Inflammatory macrophage (primary cell): ENCODE measurements at places on chromosomes 16 and 17.

- DNase-seq, result no peak
These were observed 207.8 kb downstream of the SHISA9 start for GRCh38 chr16:13109171-13109570.

GRCh38 chr16:73945631-73946030, 351.0 kb upstream of the PSMD7 start:
- DNase-seq, result no peak

DNA sequence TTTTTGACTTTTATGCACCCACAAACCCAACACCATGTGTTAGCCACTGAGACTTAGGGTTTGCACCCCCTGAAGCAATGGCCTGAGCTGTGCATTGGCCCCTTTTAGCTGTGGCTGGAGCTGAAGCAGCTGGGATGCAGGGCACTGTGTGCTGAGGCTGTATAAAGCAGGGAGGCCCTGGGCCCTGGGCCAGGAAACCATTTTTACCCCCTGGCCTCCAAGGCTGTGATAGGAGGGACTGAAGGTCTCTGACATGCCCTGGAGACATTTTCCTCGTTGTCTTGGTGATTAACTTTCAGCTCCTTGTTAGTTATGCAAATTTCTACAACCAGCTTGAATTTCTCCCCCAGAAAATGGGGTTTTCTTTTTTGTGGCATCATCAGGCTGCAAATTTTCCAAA, 6.7 kb upstream of the ANKFN1 start:
- DNase-seq, result no peak

DNA sequence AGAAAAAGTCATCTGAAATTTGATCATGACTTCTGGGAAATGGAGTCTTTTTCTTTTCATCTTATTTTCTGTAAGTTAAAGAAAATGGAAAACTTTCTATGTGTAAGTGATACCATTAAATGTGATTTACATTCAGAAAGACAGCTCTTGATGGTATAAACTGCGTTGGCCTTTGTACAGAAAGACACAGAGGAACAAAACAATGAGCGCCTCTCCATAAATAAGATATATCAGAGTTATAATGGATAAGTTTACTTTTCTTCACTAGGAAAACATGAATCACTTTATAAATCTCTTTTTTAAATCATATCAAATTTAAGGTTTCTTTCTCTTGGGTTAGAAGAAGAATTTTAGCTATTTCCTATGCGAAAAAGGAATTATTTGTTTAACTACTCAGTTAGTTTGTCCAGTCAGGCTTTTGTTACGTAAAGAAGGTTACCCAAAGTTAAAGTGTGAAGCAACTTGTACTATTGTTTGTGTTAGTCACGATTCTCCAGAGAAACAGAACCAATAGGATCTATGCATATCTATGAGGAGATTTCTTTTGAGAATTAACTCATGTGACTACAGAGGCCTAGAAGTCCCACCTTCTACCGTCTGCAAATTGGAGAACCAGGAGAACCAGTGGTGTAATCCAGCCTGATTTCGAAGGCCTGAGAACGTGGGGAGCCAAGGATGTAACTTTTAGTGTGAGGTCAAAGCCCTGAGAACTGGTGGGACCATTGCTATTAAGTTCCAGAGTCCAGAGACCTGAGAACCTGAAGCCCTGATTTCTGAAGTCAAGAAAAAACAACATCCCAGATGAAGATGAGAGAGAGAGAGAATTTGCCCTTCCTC, 295.4 kb upstream of the KCNJ16 start:
- no peak for DNase-seq

DNA sequence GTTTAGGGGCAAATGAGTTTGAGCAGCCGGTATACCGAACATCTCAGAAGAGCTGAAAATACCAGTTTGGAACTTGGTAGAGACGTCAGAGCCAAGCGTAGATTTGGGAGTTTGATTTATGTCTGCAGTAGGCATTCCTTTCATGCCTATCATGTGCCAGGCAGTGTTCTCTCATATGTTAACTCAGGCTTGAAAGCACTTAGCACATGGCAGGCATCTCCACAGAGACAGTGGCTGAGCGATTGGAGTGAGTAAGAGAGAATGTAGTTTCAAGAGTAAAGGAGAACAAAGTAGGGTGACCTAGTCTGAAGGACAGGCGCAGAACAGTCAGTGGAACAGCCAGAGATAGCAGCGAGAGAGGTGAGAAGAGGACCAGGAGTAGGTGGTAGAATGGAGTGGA, 207.0 kb downstream of the FTO start:
- DNase-seq, result no peak

GRCh38 chr16:17657045-17657444, 186.3 kb upstream of the XYLT1 start:
- no peak for DNase-seq

DNA sequence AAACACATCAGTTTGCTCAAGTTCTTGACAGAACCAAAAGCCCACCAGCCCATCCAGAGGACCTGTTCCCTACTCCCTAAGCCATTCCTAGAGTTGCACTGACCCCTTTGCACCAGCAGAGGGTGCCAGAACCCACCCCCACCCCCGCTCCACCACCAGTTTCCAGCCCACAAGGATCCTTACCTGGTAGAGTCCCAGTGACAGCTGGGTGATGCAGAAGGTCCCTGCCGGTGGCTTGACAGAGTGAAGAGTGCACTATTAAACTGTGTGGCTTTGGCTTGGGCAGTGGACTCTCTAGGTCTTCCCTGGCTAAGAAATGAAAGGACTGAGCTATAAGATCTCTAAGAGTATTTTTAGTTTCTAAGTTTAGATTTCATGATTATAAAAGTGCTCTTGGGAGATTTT, 73.3 kb upstream of the MTMR4 start:
- DNase-seq, result peak; percentile 54

DNA sequence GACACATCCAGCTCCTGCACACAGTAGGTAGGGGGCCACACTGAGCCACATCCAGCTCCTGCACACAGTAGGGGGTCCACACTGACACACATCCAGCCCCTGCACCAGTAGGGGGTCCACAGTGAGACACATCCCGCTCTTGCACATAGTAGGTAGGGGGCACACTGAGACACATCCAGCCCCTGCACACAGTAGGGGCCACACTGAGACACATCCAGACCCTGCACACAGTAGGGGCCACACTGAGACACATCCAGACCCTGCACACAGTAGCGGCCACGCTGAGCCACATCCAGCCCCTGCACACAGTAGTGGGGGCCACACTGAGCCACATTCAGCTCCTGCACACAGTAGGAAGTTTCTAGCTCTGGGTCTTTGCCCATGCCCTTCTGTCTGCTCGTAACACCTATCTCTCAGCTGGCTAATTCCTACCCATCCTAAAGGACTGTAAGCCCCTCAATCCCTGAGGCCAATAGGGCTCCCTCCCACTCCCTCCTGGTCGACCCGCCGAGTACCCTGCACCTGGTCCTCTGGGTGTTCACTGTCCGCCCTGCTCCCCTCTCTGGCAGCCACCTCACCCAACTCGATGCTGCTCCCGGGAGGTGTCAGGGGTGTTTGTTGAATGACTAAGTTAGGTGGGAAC, 9.4 kb upstream of the ATP2A3 start:
- DNase-seq, result no peak

DNA sequence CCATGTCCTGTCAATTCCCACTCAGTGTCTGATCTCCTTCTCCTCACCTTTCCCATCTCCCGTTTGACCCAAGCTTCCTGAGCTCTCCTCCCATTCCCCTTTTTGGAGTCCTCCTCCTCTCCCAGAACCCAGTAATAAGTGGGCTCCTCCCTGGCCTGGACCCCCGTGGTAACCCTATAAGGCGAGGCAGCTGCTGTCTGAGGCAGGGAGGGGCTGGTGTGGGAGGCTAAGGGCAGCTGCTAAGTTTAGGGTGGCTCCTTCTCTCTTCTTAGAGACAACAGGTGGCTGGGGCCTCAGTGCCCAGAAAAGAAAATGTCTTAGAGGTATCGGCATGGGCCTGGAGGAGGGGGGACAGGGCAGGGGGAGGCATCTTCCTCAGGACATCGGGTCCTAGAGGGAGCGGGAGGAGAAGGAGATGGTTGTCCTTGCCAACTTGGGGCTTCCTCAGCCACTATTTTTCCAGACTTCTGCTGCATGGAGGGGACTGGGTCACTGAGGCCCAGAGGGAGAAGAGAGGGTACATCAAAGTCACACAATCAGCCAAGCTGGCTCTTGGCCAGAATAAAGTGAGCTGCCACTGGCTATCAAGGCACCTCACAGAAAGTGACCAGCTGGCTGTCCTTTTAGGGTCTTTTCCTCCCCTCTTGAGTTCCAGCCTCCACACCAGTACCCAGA, 1.9 kb upstream of the TBC1D10B start:
- DNase-seq, result no peak

DNA sequence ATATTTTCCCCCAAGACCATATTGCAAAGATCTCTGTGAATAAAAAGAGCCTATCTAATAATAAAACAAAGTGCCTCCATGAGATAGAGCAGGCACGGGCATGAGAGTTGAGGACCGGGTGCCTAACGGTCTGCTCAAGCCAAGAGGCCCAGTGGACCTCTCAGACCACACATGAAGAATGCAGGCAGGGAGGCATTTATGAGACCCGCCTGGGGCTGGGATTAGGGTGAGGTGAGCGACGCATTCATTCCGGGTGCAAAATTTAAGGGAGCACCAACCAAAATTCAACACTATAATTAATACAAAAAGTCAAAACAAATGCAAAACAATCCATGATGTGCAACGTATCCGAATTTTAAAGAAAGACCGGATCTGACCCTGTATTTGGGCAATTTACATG, 108.5 kb downstream of the MAF start:
- no peak for DNase-seq

- DNase-seq, result no peak
These were observed 27.4 kb upstream of the GINS2 start for GRCh38 chr16:85716022-85716679.

GRCh38 chr16:13106464-13106863, 205.1 kb downstream of the SHISA9 start:
- DNase-seq, result no peak

- no peak for DNase-seq
These were observed 32.3 kb upstream of the ALKBH5 start for GRCh38 chr17:18151290-18151689.

- DNase-seq, result no peak
These were observed 229.2 kb upstream of the WSCD1 start for GRCh38 chr17:5840811-5841446.

DNA sequence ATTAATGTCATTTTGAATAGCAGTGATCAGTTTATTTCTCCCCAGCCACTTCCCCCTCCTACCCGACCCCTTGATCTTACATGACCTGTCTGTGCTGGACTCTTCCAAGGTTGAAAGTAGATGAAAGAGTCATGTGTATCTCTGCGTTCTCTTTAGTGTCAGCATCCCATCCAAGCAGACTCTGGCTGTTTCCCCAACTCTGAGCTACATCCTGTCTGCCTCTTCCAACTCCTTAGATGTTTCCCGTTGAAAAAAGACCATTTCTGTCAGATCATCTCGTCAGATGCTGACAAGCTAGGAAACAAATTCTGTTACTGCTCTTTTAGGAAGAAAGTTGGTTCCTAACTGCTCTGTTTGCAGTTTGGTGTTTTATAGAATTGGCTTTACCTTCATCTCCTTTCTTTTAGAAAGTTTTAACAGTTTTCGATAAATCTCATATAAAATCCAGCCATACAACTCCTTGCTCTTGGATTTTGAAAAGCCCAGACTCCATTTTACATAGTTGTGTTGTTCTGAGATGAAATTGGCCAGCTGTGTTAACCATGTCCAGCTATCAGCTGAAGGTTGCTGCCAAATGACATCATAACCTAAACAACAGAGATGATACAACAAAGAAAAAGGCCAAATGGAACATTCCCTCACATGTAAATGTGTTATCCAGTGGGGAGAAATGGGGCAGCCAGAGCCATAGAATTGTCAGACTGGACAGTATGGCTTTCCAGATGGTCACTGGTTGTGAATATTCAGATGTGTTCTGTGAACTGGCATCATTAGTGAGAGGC, 43.5 kb downstream of the CYB561 start:
- DNase-seq, result no peak
